Bronchus fibroblast of lung (primary cell): ENCODE measurements at places on chromosomes 5 and 9. TPM values are rescaled to one million over a fixed set of nuclear protein-coding genes. Genes with fewer than 3 reads are reported as not detected.

The IRX2 gene
- 1.8 and 2.2 TPM in 2 replicates for total RNA-seq

The C9orf85 gene
- total RNA-seq, result 5.8 and 7.1 TPM in 2 replicates

The IL13 gene
- total RNA-seq, result not detected in 2 replicates

The INSL4 gene
- not detected in 2 replicates for total RNA-seq

The PTGDS gene
- 2.4 TPM in 1 of 2 replicates, not detected in the other for total RNA-seq

The ROPN1L gene
- total RNA-seq, result 0.45 and 1.3 TPM in 2 replicates

The PCDH12 gene
- total RNA-seq, result under 0.01 TPM in 1 of 2 replicates, not detected in the other

The C1QTNF3 gene
- total RNA-seq, result 0.34 and 0.59 TPM in 2 replicates

The TICAM2 gene
- total RNA-seq, result 4.5 and 5.2 TPM in 2 replicates

The PCDHGA11 gene
- total RNA-seq, result 10.9 and 11.6 TPM in 2 replicates
